ENCODE measurements at places on chromosomes 3 and 15. TPM values are rescaled to one million over a fixed set of nuclear protein-coding genes. Genes with fewer than 3 reads are reported as not detected.

Gene ANKUB1
- total RNA-seq = not detected

GRCh38 chr3:178200316-178200715, 335.9 kb upstream of the KCNMB2 start:
- DNase-seq = no peak

GRCh38 chr15:90572893-90573292, 43.2 kb downstream of the CRTC3 start:
- DNase-seq = no peak

- DNase-seq = no peak
Measured at GRCh38 chr3:123819949-123820348, 64.2 kb downstream of the MYLK start.

DNA sequence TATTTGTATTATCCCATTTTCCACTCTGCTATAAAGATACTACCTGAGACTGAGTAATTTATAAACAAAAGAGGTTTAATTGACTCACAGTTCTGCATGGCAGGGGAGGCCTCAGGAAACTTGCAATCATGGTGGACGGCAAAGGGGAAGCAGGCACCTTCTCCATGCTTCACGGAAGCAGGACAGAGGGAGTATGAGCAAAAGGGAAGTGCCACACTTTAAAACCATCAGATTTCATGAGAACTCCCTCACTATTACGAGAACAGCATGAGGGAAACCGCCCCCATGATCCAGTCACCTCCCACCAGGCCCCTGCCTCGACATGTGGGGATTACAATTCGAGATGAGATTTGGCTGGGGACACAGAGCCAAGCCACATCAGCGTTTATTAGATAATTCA, 172.8 kb downstream of the NR2F2 start:
- no peak for DNase-seq

DNA sequence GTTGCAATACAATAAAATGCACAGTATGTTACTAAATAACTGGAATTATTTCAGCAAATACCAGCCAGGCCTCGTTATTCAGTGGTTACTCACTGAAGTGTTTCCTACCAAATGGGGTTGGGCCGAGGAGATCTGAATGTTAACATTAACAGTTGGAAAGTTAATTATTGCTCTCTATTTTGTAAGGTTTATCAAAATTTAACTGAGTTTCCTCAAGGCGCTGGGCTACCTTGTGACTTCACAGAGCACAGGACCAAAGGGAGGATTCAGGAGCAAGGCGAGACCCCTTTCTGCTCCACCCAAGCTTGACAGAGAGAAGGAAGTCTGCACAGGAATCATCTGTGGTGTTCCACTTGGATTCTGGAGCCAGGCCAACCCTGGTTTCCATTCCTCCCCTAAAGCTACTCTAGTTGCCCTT, 21.6 kb downstream of the ADAMTS9 start:
- no peak for DNase-seq

GRCh38 chr3:165748094-165748493, 89.1 kb downstream of the BCHE start:
- DNase-seq = no peak

DNA sequence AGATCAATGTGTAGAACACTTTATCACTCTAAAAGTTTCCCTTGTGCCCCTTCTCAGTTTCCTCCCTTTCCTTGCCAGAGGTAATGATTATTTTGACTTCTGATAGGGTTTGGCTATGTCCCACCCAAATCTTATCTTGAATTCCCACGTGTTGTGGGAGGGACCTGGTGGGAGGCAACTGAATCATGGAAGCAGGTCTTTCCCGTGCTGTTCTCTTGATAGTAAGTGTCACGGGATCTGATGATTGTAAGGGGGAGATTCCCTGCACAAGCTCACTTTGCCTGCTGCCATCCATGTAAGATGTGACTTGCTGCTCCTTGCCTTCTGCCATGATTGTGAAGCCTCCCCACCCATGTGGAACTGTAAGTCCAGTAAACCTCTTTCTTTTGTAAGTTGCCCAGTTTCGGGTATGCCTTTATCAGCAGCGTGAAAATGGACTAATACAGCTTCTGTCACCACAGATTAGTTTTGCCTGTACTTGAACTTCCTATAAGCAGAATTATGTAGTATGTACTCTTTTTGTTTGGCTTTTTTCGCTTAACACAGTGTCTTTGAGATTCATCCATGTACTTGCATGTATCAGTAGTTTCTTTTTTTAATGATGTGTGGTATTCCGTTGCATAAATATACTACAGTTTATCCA, 7.2 kb downstream of the FEM1B start:
- no peak for DNase-seq

- DNase-seq = no peak
Measured at GRCh38 chr3:16266714-16267113, 1.7 kb downstream of the OXNAD1 start.

Measured in left ventricle myocardium superior (tissue), 1 donor.